ENCODE measurements at places on chromosomes 5 and 9.

DNA sequence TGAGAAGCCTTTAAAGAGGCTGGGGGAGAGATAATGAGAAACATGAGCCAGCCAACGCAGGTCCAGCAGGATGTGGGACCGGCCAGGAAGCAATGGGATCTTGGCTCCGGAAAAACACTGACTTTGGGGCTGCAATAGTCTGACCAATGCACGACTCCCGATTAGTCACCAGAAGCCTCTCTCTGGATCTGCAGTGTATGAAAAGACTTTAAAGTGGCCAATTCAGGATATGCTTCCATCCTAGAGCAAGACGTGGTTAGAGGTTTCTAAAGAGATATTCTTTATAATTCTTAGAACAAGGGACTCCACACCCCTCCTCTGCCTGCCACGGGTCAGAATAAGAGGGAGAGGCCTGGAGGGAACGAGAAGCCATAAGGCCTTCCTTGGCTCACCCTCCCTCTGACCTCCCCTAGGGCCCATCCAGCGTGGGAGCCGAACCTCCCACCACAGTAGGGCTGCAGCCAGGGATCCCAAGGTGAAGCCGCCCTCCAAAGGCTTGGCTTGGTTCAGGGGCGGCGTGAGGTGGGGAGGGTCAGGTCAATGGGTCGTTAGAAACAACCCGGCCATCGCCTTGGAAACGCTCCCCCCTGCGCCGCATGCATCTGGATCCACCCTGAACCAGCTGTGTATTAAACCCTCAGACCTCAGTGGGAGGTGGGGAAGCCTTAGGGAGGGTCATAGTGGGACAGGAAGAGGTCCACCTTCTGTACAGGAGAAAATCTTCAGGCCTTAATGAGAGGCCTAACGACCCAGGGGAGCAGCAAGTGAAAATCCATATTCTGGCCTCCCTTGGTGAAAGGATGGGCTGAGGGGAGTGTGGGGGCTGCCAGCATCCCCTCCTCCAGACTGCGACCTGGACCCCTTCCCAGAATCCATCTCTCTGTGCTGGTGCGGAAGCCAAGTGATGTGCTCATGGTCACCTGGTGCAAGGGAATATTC lies 11.1 kb downstream of the FGF1 start:
- no peak for DNase-seq

DNA sequence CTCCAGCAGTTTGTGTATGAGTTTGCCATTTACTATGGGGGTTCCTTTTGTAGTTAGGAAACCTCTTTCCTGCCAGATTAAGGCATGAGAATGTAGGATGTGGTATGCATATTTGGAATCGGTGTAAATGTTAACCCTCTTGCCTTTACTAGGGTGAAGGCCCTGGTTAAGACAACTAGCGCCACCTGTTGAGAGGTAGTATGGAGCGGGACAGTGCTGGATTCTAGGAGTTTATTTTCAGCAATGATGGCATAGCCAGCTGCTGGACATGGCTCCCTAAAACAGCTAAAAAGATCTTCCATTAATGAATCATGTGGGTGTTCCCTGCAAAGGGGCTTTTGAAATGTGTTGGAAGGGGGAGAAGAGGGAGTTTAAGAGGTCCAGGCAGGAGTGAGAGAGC lies 30.7 kb upstream of the GPX3 start:
- no peak for DNase-seq

GRCh38 chr9:10252174-10252573 lies 360.6 kb downstream of the PTPRD start:
- no peak for DNase-seq

GRCh38 chr5:95449460-95449859 lies 58.3 kb downstream of the FAM81B start:
- DNase-seq: no peak
